Stimulated activated CD4-positive, alpha-beta T cell treated with anti-CD3 and anti-CD28 coated beads, Interleukin-1b, Interleukin-23, amount 100 ng/mL, for 1 hour (primary cell): ENCODE measurements at places on chromosomes 4 and X.

- no peak for DNase-seq
Measured at GRCh38 chrX:72408885-72409284, 103.2 kb upstream of the CITED1 start.

GRCh38 chr4:185624259-185624589 lies 88.9 kb upstream of the PDLIM3 start:
- DNase-seq, result no peak

GRCh38 chr4:2745981-2746806 lies 9.9 kb downstream of the TNIP2 start:
- peak; percentile 69 for DNase-seq

- peak; percentile 70 for DNase-seq
Measured at GRCh38 chrX:283115-283845, 2.1 kb downstream of the PLCXD1 start.

DNA sequence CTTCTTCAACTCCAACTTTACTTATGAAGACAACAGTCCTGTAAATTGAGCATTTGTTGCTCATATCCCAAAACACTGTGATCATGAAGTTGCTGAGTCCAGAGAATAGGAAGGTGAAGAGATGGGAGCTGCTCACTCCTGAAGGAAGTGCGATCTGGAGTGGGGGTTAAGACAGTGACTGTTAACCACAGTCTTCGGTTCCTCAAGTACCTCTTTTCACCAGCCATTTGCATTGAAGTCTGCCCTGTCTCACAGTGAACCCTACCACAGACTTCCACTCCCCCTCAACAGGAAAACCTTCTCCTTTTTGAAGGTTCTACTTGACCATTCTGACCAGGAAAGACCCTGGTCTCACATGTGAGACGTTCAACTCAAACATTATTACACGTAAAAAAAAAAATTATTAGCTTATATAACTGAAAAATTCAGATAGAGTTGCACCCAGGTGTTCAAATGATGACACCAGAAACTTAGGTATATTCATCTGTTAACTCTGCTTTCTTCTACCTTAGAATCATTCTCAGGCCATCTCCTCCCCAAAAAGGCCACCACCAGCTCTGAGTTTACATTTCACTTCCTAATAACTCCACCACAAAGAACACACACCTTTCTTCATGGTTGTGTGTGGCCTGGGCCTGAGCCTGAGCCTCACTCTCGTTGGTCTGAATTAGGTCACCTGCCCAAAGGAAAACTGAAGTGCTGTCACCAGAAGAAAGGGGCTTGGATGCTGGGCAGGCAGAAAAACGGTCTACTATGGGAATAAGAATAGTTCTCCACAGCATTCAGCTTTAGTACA lies 199.2 kb downstream of the DCTD start:
- DNase-seq, result no peak

DNA sequence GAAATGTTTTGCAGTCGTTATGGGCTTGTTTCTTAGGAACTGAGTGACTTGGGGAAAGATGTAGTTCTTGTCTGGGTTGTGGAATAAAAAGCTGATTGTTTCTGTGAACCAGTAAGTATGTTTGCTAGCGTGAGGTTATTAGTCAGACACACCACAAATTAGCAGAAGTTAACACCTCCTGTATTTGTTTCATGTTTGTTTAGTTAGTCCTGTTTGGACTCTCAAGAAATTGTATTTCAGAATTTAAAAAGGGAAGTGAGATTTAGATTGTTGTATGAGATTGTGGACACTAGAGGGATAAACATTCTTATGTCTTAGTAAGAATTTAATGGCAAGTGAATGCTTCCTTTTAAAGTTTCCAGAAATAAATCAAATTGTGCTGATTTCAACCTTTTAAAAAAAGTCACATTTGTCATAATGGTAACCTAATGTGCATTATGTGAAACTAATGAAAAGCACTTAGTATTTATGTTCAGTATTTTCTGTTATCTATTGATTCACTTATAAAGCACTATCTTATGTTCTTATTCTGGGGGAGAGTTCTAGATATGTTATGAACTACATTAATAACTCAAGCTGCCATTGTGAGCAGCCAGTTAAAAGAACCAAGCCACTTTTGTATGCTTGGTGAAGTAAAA lies 25.6 kb downstream of the ATP10D start:
- no peak for DNase-seq

DNA sequence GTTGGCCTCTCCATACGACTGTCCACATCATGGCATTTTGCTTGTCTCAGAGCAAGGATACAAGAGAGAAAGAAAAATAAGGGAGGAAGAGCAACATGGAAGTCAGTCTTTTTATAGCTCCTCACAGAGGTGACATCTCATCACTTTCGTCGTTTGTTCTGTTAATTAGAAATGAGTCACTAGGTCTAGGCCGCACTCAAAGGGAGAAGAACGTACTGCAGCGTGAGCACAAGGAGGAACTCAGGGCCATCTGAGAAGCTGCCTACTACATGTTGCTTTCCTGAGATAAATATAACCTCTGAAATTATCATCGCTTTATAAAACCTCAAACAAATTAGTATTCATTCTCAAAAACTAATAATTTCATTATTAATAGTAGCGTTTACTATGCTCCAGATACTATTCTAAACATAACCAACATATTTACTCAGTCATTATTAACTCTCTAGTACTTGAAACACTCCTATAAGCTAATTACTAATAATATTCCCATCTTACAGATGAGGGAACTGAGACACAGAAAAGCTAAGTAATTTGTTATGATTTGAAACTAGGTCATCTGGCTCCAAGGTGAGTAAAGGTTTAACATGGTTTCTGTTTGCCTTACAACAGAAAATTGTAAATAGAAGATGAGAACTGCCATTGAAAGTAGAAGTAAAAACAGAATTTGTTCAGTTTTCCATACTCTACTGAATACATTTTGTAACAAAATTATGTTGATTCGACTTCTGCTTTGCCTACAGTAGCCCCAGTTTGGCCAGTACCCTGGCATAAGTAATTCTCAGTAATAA lies 213.2 kb upstream of the UGT8 start:
- no peak for DNase-seq

DNA sequence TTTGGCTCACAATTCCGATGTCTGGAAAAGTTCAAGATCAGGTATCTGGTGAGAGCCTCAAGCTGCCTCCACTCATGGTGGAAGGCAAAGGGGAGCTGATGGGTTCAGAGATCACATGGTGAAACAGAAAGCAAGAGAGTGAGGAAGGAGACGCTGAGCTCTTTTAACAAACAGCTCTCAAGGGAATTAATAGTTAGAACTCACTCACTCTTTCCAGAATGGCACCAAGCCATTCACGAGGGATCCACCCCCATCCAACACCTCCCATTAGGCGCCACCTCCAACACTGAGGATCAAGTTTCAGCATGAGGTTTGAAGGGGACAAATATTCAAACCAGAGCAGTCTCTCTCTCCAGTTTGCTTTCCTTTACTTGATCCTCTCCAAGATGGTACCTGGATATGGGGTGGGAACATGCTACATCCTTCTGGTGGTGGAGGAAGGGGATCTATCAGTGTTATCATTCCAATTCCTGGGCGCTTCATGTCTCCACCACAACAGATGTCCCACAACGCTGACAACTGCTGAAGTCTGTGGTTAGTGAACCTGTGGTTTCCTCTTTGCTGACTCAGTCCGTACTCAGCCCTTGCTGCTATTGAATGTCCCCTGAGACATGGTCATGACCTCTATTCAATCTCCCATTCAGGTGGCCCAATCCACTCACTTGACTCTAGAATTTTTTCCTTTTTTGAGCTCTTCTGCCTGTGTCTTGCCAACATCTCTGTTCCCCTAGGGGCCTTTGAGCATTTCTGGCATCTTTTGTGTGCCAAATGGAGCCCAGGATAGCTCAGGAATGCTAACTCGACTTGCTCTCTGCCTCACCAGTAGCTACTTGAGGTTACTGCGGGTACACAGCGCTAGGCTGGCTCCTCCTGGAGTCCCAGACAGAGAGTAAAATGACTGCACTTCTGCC lies 395.2 kb downstream of the MID1IP1 start:
- DNase-seq, result no peak

DNA sequence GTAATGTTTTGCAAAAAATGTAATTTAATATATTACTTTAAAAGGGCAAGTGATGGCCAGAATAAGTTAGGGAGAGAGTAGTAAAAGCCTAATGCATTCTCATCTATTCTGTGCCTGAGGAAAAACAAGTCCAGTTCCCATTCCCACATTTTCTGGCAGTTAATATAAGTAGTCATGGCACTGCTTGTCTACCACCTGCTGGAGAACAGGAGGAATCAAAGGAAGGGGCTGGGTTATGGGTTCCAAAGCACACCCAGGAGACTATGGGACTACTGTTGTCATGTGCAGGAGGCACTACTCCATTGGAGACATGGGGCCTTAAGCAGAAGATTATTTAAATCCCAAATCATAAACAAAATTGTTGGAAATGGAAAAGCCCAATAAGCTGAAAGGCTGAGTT lies 2618.6 kb downstream of the ARAP2 start:
- no peak for DNase-seq

- DNase-seq, result no peak
Measured at GRCh38 chrX:1807301-1807731, 192.5 kb downstream of the ASMT start.

DNA sequence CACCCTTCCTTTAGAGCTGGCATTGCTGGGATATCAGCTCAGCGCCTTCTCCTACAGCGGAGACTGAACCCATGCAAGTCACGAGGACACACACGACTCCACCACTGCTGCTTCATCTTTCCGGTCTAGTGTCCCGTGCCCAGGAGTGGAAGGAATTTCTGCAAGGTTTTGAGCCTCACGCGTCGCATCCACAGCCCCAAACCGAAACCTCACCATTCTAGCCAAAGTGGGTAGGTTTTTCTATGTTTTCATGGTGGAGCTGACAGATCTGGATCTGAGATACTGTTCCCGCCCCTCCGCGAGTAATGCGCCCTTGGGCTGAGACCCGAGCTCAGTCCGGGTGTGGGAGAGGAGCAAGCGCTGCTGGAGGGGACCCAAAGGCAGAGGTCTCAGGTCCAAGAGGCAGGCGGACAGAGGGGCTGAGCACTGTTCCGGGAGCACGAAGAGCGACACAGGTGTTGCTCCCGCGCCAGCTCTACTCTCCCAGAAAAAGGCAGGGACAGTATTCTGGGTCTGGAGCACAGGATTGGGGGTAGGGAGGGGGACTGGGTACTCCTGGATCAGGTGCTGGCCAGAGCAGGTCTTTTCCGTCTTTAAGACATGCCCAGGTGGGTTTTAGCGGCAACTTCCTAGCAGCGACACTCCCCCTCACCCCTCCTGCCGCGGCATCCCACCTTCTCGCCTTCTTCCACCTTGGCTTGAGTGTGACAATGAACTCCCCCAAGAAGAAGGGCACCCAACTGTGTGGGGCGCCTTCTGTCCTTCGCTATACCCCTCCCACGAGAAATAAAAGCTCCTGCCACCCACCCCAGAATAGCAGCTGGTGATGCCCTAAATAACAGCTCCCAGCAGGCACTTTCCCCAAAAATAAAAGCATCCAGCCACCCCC lies 1.8 kb downstream of the EPHA5 start:
- no peak for DNase-seq

GRCh38 chrX:30504309-30504708 lies 73.3 kb downstream of the TASL start:
- DNase-seq, result no peak

DNA sequence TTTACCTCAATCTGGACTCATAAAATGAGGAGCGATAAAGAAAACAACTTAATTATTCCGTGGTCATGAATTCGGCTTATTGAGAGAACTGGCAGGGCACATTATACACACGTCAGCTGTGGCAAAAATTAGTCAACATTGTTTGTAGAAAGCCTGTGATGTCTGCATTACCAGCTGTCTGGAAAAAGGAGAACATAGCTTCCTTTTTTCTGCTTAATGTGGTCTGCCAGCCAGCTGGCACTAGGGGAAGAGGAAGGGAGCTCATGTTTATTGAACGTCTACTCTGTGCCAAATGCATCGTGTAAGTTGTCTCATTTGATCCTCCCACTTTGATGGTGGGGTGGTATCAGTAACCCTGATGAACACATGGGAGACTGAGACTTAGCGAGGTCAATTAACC lies 367.6 kb downstream of the ARHGAP24 start:
- no peak for DNase-seq
